MM.1S (cell line): ENCODE measurements at places on chromosomes 4 and X.

- no peak for DNase-seq
Measured at GRCh38 chr4:185833055-185833598, 21.1 kb upstream of the SORBS2 start.

DNA sequence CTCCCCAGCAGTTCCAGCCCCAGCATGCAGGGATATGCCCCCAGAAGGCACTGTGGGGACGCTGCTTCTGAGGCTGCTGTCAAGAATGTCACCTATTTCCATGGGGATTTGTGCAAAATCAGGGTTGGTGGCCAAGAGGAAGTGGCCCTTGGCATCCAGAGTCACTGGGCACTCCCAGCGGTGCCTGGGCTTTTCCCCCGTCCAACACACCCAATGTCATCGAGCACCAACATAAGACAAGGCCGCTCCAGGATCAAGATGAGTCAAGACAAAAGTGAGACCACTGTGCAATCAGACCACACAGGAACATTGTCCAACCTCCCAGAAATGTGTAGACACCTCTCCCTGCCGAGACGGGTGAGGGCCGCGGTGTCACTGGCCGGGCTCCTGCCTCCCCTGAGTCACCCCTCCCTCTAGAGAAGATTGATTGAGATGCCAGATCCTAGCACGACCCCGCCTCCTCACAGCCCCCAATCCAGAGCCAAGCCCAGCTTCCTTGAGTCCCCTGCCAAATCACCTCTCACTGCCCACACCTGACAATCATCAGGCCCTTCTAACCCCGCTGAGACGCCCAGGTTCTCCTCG lies 194.3 kb downstream of the AFAP1 start:
- DNase-seq = no peak

- no peak for DNase-seq
Measured at GRCh38 chr4:70703619-70704214, 15.4 kb downstream of the UTP3 start.

DNA sequence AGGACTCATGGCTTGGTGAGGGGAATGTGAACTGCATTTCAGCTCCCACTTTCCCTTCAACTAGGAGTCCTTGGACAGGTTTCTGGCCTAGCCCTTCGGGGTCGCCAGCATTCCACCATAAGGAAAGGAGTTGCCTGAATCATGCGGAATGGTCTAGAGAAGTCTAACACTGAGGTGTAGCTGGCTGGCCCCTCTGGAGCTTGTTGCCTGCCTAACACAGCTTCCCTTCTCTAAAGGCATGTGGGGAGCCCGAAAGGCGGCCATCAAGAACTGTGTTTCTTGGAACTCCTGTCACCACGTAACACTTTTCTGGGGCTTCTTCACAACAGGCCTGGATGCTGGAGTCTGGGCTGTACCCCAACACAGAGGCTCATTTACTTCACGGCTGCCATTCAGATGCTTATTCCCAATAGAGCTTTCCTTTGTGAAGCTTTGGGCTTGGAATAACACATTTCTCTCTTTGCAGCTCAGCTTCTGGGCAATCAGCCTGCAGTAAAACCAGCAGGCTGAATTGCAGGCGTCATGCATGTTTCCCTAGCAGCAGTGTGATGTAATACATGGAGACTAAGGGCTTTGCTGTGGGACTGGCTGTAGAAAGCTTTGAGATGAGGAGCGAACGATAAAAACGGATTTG lies 5.4 kb downstream of the GABRQ start:
- no peak for DNase-seq

- no peak for DNase-seq
Measured at GRCh38 chr4:1047976-1048772, 36.7 kb downstream of the FGFRL1 start.

GRCh38 chr4:175807547-175807946 lies 4.5 kb downstream of the GPM6A start:
- DNase-seq = no peak

GRCh38 chr4:109506890-109507289 lies 53.2 kb upstream of the MCUB start:
- no peak for DNase-seq
